CD4-positive, alpha-beta T cell treated with Interleukin-15 for 4 hours (primary cell): ENCODE measurements at places on chromosomes 3 and 15.

- no peak for DNase-seq
Measured at GRCh38 chr3:184322731-184323487, 8.5 kb downstream of the EIF4G1 start.

- DNase-seq = no peak
Measured at GRCh38 chr15:90881181-90881977, 2.9 kb upstream of the FES start.

- DNase-seq = no peak
Measured at GRCh38 chr15:74317820-74318375, 49.5 kb downstream of the CYP11A1 start.

GRCh38 chr3:153619268-153619667, 457.2 kb downstream of the RAP2B start:
- DNase-seq = no peak

GRCh38 chr3:147390589-147391569, 15.5 kb downstream of the ZIC4 start:
- DNase-seq = no peak

GRCh38 chr3:185887066-185887465, 50.7 kb downstream of the TRA2B start:
- DNase-seq = no peak

DNA sequence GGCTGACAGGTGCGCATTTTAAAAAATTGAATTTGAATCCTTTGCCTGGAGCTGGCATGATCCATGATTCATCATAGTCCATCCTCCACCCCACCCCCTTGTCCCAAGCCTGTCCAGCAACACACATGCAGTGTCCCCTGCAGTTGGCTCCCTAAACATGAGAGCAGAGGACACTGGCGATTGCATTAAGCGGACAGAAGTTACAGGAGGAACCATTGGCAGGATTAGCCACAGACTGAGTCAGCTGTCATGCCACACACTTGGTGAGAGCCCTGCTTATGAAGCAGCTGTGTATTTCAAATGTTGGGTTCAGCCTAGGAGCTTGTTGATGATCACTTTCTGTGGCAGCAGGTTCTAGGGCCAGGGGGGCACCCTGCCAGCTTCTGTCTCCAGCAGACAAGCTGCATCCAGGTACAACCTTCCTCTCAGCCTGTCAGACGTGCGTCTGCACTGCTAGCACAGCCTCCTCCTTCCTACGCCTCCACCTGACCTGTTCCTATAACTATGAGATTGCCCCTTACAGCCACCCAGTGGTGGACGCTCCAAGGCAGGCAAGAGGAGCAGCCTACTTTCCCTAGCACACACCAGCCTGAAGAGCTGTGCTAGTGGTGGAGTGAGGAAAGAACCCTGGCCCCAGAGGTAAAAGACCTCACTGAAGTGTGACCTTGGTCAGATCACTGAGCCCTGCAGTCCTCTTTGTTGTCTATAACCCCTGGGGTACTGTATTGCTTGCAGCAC, 121.9 kb downstream of the SLCO3A1 start:
- DNase-seq = no peak

DNA sequence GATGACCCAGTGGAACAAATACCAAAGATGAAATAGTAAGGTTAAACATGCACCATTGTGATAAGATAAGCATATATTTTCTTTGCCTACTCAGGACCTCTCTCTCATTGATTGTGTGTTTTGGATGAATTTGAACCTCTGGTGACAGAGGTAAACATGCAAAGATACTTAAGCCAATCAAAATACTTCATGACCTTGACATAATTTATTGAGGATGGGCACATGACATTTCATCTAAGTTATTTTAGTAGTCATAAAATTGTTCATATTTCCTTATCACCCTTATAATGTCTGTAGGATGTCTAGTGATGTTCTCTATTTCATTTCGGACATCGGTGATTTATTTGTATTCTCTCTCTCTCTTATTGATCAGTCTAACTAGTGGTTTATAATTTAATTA, 88.3 kb upstream of the WDR72 start:
- DNase-seq = no peak

- no peak for DNase-seq
Measured at GRCh38 chr3:2635511-2635910, 474.7 kb downstream of the IL5RA start.

DNA sequence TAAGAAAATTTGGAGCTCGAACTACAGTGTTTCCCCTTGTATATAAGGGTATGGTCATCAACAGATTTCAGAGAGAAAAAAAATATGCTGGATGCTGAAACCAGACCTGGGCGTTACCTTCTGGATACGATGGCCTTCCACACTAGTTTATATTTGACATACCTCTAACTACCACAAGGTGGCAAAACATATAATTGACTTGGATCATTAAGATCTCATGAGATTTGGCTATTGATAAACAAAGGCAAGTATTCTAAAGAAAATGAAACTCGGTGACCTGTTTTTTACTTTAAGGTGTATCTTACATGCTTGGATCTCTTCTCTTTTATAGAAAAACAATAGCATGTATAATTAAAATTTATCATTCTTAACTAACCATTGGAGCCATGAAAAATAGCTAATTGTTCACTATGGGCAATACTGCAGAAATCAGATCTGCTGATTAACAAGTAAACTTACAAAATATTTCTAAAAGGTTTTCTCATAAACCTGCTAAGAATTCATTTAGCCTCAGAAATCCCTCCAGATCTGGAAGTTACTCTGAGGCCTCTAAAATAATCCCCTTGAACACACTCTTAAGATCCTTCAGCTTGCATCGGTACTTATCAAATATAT, 300.6 kb upstream of the KCNH8 start:
- no peak for DNase-seq

DNA sequence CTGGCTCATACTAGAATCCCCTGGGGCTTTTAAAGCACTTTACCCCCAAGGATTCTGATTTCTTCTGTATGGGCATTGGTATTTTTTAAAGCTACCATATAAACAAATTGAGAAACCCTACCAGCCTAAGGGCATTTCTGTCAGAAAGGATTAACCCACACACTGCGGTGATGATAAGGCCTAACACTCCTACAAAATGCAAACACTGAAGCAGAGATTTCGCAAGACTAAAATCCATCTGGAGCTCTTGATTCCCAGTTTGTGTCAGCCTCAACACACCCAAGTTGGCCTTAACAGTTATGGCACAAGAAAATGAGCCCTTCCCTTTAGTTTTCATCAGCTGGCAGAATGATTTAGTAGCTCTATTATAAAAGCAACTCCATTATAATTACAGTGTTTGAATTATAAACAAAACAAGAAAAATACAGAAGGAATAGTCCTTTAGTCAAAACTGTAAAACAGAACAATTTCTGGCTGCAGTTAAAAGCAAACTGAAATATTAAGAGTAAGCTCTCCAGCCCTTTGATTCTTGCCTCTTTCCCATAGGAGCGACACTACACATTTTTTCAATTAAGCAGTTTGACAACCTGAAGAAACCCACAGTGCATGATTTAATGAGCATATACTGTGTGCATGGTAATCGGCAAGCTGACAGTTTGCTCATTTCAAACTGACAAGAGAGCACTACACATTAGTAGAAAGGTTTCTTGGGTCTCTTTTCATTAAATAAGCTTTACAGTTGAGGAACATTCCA, 441.2 kb downstream of the FHIT start:
- DNase-seq = no peak
